Aorta (tissue), 5 donors: ENCODE measurements at places on chromosomes 13 and 19. TPM values are rescaled to one million over a fixed set of nuclear protein-coding genes. Genes with fewer than 3 reads are reported as not detected.

The ZNF813 gene
- total RNA-seq, result 4.0 TPM

The ZNF536 gene
- total RNA-seq, result 1.2 TPM

The SIAH3 gene
- 0.09 TPM for total RNA-seq

The FREM2 gene
- total RNA-seq, result 0.16 TPM

The SUGT1 gene
- 44.4 TPM for total RNA-seq

The OLFM4 gene
- total RNA-seq, result 0.39 TPM

The ZNF724 gene
- 2.6 TPM for total RNA-seq

The FAM187B gene
- total RNA-seq, result not detected

The EPS8L1 gene
- 0.81 TPM for total RNA-seq

The CCDC70 gene
- not detected for total RNA-seq

The OR7C1 gene
- not detected for total RNA-seq

The LILRA2 gene
- 3.7 TPM for total RNA-seq

The ZNF8 gene
- total RNA-seq, result 7.8 TPM

The OSCAR gene
- total RNA-seq, result 6.0 TPM

The OPA3 gene
- total RNA-seq, result 8.8 TPM

The PDE4A gene
- total RNA-seq, result 12.3 TPM

The FPR3 gene
- total RNA-seq, result 25.1 TPM

The TUBA3C gene
- not detected for total RNA-seq

The PEPD gene
- total RNA-seq, result 56.6 TPM

The SMAD9 gene
- total RNA-seq, result 50.8 TPM

The NBEA gene
- 14.0 TPM for total RNA-seq

The ZNF430 gene
- total RNA-seq, result 13.5 TPM

The PDE4C gene
- total RNA-seq, result 1.7 TPM

The ZIC2 gene
- total RNA-seq, result not detected

The KANK3 gene
- total RNA-seq, result 23.9 TPM

The RTBDN gene
- not detected for total RNA-seq

The NLRP5 gene
- not detected for total RNA-seq

The RNF225 gene
- total RNA-seq, result not detected
